ENCODE measurements at places on chromosomes 1 and 21.

DNA sequence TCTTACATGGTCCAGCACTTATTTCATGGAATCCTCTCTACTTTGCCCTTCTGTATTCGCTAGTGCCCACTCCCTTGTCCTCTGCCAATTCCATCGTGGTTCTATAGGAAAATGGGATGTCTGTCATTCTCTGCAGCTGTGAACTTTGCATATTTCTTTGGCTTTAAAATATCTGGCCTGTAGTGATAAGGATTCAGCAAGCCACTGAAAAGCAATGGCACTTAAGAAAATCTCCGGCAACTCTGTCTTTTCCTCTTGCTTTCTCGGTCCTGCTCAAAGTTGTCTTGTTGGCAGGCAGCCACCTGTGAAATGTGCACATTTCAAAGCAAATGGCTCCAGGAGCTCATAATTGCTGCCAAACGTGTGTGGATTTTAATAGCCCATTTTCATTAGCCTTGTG is 91.8 kb downstream of the CHD1L start:
- no peak for DNase-seq

- no peak for DNase-seq
Observed at GRCh38 chr21:46598581-46599572, 6.0 kb downstream of the S100B start.

DNA sequence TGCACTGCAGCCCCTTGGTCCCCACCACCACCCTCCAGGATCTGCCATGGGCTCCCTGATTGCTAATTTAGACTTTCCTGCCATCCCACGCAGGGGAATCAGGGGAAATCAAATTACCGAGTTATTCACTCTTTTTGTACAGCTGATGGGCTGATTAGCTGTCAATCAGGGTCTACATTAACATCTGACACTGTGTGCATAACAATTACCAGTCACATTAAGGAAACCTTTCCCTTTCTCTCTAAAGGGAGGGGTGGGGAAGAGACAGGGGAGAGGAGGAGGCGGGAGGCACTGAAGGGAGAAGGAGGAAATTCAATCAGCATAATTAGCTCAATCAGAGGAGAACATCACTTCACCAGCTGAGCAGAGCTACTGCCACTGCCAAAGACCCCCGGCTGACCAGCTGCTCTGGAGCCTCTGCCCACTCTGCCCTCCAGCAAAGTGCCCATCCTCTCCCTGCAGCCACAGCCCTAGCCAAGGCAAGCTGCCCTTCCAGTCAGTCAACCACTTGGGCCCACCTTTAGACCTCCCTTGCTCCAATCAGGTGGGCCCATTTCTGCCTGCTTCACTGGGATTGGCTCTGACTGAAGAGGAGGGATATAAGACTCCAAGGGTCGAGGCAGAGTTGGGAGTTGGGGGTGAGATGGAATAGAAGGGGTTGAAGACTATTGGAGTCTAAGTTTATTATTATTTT is 199.3 kb upstream of the ZC3H12A start:
- no peak for DNase-seq

DNA sequence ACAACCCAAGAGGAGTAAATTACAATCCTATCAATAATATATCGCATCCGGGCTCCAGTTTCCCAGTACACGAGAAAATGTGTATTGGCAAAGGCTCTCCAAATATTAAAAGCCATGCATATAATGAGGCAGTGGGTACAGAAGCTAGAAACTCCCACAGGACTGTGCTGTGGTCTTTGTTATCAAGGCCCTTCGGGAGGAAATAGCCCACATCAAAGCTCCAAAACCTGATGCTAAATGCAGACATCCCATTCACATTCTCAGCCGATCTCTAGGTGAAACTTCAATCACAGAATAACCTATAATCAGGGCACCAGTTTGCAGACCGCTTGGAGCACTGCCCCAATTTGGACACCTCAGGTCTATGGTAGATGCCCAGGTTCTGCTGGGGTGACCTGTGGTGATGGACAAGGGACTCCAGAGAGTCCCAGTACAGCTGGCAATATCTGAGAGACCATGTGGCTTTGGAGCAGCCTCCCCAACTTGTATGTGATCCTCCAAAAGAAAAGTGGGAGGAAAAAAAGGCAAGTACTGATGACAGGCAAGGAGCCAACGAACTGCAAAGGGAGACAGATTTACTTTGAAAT is 148.8 kb upstream of the CAMK1G start:
- no peak for DNase-seq

- DNase-seq = no peak
Observed at GRCh38 chr1:20552728-20553445, 514 bp downstream of the FAM43B start.

- no peak for DNase-seq
Observed at GRCh38 chr1:162022626-162023025, 1.0 kb downstream of the OLFML2B start.

- DNase-seq = no peak
Observed at GRCh38 chr1:165843304-165843703, 15.9 kb downstream of the UCK2 start.

GRCh38 chr1:229098361-229098760 is 172.6 kb upstream of the RAB4A start:
- DNase-seq = no peak

- DNase-seq = no peak
Observed at GRCh38 chr1:175560192-175560591, 183.2 kb downstream of the TNR start.

- no peak for DNase-seq
Observed at GRCh38 chr1:111497592-111497991, 5.8 kb downstream of the ADORA3 start.

DNA sequence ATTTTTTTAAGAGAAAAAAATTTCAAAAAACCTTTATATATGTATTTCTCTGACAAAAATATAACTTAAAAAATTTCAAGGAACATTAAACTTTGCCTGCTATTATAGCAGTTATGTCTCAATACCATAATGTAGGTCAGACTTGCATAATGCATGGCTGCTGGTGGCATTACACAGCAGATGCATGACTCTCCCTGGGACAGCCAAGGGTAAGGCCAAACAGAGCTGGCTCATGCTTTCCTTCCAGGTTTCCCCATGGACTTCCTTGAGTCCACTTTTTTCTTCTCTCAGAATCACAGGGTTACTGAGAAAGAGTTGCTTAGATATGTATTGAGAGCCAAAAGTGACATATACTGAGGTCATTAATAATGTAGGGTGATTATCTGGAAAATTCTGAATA is 43.7 kb downstream of the RHOU start:
- DNase-seq = no peak

DNA sequence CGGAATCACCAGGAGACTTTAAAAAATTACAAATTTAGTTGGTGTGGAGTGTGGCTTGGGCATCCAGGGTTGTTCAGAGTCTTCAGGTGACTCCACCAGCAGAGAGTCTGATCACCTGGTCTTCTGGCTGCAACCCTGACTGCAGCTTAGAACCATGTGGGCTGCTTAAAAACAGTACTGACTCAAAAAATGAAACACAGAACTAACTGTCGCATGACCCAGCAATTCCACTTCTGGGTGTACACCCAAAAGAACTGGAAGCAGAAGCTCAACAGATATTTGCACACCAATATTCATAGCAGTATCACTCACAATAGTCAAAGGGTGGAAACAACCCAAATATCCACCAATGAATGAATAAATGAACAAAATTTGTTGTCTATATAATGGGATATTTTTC is 17.3 kb downstream of the TLR5 start:
- no peak for DNase-seq

DNA sequence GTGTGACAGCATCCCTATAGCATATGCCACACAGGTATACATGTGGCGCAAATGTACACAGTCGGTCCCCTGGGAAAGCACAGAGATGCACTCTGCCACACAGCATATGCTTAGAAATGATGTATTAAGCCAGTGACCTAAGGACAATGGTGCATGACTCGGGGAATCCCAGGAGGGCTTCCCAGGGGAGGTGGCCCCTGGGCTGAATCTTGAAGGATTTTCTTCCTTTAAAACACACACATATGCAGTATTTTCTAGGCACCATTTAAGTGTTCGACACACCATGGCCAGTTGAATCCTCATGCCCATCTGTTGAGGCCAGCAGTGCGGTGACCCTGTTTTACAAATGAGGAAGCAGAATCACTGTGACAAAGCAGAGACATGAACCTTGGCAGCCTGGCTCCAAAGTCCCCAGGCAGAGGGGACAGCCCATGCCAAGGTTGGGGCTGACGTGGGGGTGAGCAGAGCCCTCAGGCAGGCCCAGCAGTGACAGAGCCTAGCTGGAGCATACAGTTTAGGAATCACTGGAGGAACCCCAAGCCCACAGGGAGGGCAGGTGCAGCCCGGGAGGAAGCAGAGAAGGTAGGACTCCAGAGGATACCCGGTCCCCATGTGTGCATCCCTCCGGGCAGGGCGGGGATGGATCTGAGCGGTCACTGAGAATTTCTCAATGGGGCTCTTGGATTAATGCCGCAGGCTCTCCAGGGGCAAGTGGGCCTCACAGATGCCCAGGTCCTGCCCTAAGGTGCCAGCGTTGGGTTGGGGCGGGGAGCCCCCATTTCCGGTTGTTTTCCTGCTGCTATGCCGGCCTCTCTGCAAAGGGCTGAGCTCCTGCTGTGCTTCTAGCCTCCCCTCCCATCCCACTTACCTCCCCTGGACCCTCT is 28.4 kb downstream of the WNT3A start:
- DNase-seq = no peak

- no peak for DNase-seq
Observed at GRCh38 chr1:153322568-153322967, 9.8 kb upstream of the PGLYRP3 start.

DNA sequence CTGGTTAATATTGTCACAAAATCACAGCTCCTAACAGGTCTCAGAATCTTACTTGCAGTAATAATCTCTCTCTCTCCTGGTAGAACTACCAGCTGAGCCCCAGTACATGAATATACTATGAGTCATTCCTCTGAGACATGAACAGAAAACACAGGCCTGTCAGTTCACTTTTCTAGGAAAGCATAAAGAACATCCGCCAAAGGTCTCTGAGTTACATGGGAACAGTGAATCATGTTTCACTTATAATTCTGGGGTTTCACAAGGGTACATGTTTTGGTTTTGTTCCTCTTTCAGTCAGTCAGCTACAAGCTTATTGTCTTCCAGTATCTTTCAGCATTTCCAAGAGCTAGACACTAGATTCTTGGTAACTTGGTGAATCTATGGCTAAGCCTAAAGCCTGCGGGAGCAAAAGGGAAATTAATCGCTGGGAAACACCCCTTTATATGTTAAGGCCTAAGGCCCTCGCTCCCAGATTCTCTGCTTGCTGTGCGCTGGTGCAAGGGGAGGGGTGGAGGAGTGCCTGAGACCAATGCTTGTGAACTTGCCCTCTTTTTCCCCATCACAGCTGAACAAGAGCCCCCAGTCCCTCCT is 31.7 kb downstream of the IFNGR2 start:
- no peak for DNase-seq

All from T-cell (primary cell).